ENCODE measurements at places on chromosomes 11 and 22. TPM values are rescaled to one million over a fixed set of nuclear protein-coding genes. Genes with fewer than 3 reads are reported as not detected.

DNA sequence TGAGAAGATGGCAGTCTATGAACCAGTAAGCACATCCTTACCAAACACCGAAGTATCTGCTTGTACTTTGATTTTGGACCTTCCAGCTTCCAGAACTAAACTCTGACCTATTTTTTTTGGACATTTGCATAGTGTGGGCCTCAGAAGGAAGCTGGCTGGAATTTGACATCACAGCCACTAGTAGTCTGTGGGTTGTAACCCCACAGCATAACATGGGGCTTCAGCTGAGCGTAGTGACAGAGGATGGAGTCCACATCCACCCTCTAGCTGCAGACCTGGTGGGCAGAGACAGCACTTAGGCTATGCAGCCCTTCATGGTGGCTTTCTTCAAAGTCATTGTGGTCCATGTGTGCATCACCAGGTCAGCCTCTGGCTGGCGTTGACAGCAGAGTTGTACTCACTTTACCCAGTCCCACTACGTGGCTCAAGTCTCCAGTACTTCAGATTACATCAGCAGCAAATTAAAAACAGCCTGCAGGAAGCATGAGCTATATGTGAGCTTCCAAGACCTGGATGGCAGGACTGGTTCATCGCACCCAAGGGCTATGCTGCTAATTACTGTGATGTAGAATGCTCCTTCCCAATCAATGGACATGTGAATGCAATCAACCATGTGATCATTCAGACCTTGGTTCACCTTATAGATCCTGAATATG, 58.6 kb upstream of the VPREB1 start:
- no peak for DNase-seq

Gene HTR3A
- 0.25 TPM for total RNA-seq

DNA sequence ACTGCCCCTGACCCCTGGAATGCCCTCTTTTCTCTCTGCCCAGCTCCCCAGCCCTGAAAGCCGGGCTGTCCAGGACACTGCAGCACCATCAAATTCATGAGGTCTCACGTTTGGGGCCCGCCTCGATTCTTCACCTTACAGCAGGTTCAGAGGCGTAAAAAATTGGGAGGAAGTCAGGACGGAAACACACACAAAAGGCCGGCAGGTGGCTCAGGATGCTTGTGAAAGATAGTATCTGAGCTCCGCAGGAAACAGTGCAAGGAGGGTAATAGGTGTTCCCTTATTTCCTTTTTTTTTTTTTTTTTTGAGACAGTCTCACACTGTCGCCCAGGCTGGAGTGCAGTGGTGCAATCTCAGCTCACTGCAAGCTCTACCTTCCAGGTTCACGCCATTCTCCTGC, 4.1 kb downstream of the RFPL2 start:
- DNase-seq, result no peak

GRCh38 chr22:49046546-49047361, 780.9 kb downstream of the BRD1 start:
- DNase-seq, result no peak

Gene TSGA10IP
- total RNA-seq, result not detected

DNA sequence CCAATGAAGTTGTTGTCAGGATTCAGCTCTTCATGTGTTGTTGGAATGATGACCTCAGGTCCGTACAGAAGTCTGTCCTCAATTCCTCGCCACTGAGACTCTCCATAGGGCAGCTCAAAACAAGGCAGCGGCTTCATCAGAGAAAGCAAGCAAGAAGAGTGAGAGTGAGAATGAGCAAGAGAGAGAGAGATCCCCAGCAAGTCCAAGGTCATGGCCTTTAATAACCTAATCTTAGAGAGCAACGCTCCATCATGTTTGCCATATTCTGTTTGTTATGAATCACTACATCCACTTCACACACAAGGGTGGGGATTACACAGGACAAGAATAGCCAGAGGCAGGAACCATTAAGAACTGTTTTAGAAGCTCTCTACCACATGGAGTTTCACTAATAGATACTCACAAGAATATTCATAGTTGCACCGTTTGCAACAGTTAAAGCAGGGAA, 23.3 kb upstream of the MMP7 start:
- no peak for DNase-seq

Gene DGCR6
- 3.4 TPM for total RNA-seq

DNA sequence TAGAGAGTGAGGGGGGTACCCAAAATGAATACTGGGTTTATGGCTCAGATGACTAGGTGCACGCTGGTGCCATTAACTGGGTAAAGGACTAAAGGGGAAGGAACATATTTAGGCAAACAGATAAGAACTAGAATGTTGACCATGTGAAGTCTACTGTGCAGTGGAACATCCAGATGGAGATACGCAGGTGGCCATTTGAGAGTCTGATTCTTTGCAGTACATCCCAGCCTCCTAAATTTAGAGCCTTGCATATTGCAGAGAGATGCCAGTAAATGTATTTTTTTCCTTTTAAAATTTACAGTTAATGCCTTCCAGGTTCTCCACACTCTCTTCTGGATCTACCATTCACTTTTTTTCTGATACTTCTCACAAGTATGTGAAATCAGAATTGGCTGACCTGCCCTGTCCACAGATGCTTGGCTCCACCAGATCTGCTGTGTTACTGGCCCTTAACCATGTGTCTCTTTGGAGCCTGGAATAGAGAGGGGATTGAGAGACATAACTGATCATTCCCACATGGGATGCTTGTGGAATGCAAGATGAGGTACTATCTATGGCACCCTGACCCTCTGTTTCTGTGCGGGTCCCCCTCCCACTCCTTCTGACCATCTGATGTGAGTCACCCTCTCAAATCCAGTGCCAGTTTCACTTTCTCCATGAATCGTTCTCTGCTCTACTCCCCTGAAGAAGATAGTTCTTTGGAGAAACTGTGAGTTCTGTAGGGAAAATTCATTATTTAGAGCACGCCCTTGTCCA, 77.0 kb upstream of the NCAM1 start:
- no peak for DNase-seq

DNA sequence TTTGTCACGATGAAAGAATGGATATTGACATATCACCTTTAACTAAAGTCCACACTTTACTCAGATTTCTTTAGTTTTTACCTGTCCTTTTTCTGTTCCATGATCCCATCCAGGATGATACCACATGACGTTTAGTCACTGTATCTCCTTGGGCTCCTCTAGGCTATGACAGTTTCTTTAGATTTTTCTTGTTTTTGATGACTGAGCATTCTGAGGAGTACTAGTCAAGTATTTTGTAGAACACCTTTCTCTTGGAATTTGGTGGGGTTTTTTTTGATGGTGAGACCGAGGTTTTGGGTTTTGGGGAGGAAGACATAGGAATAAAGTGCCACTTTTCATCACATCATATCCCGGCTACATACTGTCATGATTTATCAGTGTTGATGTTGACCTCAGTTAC, 4.0 kb downstream of the LDHAL6A start:
- no peak for DNase-seq

GRCh38 chr11:70304208-70304603, 33.7 kb downstream of the PPFIA1 start:
- no peak for DNase-seq

DNA sequence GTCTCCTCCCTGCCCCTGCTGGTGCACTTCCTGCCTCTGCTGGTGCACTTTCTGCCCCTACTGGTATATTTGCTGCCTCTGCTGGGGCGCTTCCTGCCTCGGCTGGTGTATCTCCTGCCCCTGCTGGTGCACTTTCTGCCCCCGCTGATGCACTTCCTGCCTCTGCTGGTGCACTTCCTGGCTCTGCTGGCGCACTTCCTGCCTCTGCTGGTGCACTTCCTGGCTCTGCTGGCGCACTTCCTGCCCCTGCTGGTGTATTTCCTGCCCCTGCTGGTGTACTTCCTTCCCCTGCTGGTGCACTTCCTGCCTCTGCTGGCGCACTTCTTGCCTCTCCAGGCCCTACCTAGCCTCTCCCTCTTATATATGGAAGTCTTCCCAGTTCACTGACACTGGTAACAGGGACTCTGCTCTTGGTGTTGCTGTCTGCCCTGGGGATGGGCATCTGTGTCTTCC, 10.1 kb downstream of the MTFP1 start:
- DNase-seq, result no peak

GRCh38 chr22:31585161-31585859, 76.7 kb downstream of the PISD start:
- DNase-seq, result no peak

DNA sequence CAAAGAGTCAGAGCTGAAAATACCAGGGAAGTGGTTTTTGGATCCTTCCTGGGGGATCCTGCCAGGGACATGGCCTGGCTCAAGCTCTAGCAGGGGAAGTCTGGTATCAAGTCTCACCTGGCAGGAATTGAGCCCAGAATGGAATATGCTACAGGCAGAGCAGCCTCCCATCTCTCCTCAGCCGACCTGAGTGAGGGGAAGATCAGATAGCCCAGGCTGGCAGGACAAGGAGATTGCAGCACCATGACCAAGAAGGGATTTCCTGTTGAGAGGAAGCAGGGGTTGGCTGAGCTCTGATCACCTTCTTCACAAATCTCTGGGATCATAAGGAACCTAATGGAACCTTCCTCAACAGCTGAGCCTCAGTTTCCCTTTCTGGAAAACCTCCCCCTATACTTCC, 13.0 kb downstream of the OAF start:
- no peak for DNase-seq

- DNase-seq, result no peak
These were observed 9.9 kb upstream of the APOBEC3A start for GRCh38 chr22:38947321-38948140.

- no peak for DNase-seq
These were observed 19.7 kb upstream of the CDC42EP2 start for GRCh38 chr11:65295001-65295400.

GRCh38 chr11:124745835-124746620, 6.0 kb downstream of the VSIG2 start:
- no peak for DNase-seq

DNA sequence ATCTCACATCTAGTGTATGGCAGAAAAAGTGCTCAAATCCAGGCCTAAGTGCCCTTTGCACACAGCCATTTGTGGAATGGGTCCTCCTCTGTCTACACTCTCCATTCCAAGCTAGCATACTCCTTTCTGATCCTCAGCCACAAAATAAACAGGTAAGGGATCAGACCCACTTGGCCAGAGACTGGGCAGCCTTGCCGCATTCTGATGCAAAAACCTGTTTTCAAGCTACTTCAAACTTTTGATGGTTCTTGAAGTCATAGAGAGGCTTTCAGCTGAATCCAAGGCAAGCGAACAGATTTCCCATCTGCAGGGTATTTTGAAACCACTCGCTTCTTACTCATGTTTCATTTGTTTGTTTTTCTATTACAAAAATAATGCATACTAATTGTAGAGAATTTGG, 136.6 kb upstream of the NAV2 start:
- DNase-seq, result no peak
